Right hindlimb (tissue), 1 donor: ENCODE measurements at places on chromosomes 2 and 18.
A peak's percentile ranks its signal among the peaks of the same experiment; 100 is the strongest.

- DNase-seq = peak; percentile 87
These were observed 3.3 kb downstream of the BOK start for GRCh38 chr2:241561832-241562231.

GRCh38 chr18:62781893-62782292 lies 66.6 kb downstream of the PHLPP1 start:
- no peak for DNase-seq

- no peak for DNase-seq
These were observed 236.6 kb downstream of the KLHL29 start for GRCh38 chr2:23621616-23622015.

DNA sequence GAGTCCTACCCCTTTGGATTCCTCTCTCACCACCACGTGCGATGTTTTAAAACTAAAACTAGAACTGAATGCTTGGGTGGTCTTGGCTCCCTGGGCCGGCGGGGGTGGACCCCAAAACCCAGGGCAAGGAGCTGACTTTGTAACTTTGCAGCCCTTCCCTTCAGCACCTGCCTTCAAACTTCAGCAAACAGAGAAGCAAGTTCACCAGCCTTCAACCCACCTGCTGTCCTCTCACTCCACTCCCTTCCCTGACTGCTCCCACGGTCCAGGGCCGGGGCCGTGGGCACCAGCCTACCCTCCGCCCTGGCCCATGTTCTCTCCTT lies 54.5 kb downstream of the COL6A3 start:
- no peak for DNase-seq
